Suppressor macrophage (primary cell): ENCODE measurements at places on chromosomes 6 and 20.
A peak's percentile ranks its signal among the peaks of the same experiment; 100 is the strongest.

DNA sequence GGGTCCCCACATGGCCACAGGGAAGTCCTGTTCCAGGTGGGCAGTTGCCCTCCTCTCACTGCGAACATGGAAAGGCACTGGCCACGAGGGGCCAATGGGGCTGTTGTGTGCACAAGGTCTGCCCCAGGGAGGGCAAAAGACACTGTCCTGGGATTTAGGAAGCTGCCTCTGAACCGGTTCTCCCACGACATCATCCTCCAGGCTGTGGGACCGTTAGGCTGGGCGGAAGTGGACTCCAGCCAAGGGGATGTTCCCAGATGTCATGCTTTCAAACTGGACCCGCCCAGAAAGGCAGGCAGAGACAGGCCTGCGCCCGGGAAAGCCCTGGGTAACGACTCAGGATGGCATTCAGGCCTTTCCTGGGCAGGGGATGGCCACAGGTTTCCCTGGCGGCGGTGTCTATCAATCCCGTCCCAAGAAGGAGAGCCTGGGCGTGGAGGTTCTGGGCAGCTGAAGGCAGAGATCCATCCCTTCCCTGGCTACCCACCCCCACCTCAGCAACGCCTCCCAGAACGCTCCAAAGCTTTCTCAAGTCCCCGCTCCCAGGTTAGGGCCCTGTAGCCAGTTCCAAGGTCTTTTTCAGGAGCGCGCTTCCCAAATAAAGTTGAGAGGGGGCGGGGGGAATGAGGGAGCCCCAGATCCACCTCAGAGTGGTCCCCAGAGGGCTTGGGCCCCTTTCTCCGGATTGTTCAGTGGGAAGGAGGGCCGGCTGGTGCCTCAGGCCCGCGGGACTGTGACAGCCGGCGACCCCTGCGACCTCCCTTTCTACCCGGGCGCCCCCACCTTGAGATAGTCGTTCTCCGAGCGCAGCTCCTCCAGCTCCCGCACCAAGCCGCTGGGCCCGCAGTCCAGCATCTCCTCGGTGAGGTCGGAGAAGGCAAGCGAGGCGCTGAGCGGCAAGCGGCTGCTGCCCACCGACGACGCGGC is 13.8 kb upstream of the TLDC2 start:
- DNase-seq = peak; percentile 88

GRCh38 chr6:26459023-26459810 is 1.5 kb downstream of the BTN2A1 start:
- no peak for DNase-seq

GRCh38 chr20:44422083-44422482 is 53.6 kb upstream of the TTPAL start:
- DNase-seq = peak; percentile 75

DNA sequence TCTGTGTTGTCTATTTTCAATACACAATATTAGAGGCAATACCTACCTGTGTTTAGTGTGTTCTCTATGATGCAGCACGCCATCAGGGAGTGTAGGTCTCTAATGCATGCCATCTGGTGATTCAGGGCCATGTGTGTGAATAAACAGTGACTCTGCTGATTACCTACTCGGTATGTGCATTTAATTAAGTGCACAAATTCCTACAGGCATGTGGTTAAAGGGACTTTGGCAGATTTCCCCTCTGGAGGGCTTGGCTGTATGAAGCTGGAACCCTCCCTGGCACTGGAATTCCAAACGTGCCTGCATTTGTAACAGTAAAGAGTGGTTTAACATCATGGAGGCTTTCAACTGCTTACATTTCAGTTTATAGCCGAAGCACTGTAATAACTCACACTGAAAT is 401.5 kb upstream of the SASH1 start:
- DNase-seq = no peak

DNA sequence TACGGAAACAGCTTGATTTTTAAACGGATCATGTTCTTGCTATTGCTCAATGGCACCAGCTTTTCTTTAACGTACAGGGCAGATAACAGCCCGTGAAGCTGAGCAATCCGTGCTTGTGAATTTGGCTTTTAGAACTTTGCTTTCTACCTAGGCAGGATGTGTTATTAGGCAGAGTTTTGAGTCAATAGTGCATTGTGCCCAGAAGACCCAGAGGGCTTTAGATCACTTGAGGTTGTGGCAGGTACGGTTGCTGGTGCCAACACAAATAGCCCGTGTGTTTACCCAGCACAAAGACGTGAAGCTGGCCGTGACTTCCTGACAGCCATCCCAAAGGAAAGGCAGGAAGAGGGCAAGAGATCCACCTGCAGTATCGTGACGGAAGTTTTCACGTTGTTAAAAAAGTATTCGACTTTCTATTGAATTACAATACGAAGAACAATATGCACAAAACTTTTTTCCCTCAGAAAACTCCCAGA is 117.4 kb upstream of the FRMD1 start:
- DNase-seq = no peak

GRCh38 chr6:117989086-117989485 is 82.0 kb downstream of the SLC35F1 start:
- DNase-seq = no peak

DNA sequence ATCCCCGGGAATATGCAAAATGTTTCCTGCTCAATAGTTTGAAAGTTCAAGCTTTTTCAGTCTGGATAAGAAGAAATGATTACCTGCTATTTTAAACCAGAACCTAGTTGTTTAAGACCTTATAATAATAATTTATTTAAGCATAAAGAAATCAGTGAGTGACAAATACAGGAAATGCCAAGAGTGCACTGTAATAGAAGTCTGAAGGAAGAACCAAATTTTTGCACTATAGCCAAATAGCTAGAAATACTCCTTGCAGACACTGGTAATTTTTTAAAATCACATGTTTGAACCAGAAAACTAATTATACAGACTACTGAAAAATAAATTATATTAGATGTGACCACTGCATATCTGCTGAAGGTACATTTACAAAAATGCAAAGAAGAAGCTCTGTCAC is 93.2 kb downstream of the MMS22L start:
- no peak for DNase-seq

- no peak for DNase-seq
Observed at GRCh38 chr6:33589392-33589730, 9.3 kb upstream of the BAK1 start.

DNA sequence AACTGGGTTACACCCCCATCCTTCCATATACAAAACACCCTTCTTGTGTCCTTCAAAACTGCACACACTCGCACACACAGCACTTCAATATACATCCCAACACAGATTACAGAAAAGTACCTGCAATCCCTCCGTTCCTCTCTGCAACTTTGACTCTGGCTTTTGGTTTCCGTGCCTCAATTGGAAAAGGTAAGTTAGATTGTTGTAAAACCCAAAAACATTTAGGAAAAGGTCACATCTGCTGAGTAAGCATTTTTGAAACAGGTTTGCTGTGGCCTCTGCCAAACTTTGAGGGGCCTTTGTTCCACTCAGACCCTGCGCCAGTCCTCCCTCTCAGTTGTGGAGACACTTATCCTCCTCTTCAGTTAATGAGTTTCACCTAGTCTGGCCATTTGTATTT is 4.2 kb downstream of the NKX2-4 start:
- DNase-seq = no peak

GRCh38 chr6:89216411-89216810 is 747 bp downstream of the GABRR1 start:
- no peak for DNase-seq

GRCh38 chr6:148193063-148193680 is 149.5 kb upstream of the SASH1 start:
- DNase-seq = no peak

DNA sequence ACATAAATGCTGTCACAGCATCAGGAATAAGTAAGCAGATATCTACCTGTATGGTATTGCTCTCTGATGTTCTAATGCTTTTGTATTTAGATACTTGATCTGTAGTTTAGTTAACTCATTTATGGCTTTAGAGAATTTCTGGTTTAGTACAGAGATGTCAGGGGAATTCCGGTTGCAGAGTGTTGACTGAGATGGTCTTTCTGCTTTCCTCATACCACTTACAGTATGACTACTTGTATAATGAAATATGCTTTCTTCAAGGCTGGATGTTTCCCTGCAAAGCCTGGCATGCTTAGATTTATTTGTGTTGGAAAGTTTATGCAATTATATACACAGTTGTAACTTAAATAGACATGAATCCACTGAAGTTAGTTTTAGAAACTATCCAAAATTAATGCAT is 278.4 kb downstream of the CDH26 start:
- no peak for DNase-seq

GRCh38 chr6:76453270-76453669 is 380.8 kb upstream of the IMPG1 start:
- DNase-seq = no peak

GRCh38 chr20:46126440-46127056 is 8.4 kb downstream of the CD40 start:
- DNase-seq = no peak

GRCh38 chr6:107624541-107624940 is 134.6 kb downstream of the SOBP start:
- DNase-seq = no peak

GRCh38 chr20:14643556-14643955 is 306.1 kb upstream of the FLRT3 start:
- DNase-seq = no peak

DNA sequence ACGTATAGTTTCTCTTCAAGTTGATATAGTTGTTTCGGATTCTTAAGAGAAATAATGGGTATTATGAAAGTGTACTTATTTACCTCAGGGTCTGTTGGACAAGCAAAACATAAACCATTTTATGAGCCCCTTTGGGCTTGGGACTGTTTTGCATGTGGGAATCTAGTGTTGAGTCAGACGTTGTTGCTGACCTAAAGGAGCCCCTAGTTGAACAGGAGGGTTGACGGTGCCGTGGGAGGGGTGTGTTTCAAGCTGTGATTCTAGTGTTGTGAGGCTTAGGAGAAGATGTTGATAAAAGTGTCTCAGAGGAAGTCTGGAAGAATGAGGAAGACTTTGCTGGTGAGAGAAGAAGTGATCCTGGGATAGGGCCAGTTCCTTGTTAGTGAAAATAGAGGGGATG is 140.0 kb downstream of the ARID1B start:
- DNase-seq = peak; percentile 28

- DNase-seq = peak; percentile 94
Observed at GRCh38 chr20:60097285-60097684, 139.1 kb downstream of the CDH26 start.

GRCh38 chr6:151179321-151179720 is 60.4 kb upstream of the AKAP12 start:
- DNase-seq = no peak

GRCh38 chr20:61640131-61640870 is 388.2 kb downstream of the CDH4 start:
- no peak for DNase-seq

DNA sequence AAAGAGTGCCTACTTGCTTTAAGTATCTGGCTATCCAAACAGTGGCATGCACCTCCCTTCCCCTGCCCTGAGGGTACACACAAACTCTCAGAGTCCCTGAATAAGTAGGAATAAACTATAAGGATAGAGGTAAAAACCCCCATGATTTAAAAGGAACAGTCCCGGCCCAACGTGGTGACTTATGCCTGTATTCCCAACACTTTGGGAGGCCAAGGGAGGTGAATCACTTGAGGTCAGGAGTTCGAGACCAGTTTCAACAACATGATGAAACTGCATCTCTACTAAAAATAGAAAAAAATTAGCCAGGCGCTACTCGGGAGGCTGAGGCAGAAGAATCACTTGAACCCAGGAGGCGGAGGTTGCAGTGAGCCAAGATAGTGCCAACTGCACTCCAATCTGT is 22.2 kb downstream of the SAMHD1 start:
- DNase-seq = no peak

GRCh38 chr6:21101694-21102093 is 491.9 kb upstream of the SOX4 start:
- no peak for DNase-seq

DNA sequence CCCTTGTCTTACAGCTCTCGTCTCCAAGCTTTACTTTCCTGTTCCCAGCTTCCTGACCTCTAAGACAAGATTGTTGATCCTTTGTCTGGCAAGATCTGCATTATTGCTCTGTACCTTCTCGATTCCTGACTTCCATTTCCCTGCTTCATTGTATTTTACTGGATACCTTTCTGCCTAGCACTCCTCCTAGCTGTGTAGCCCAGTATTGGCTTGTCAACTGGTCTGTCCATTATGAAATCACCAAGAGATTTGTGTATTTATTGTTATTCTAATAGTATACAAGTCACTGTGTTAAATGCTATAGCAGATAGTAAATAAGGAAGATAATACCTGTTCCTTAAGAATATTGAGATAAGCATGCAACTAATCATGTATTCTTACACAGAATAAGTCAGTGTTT is 305.4 kb downstream of the CDKAL1 start:
- no peak for DNase-seq

- no peak for DNase-seq
Observed at GRCh38 chr6:136728976-136729515, 63.2 kb downstream of the MAP3K5 start.

GRCh38 chr6:87815449-87815848 is 113.4 kb upstream of the AKIRIN2 start:
- no peak for DNase-seq

GRCh38 chr6:49978332-49979226 is 9.2 kb upstream of the DEFB113 start:
- no peak for DNase-seq

GRCh38 chr6:143967706-143968376 is 40.2 kb downstream of the PLAGL1 start:
- DNase-seq = peak; percentile 31

- no peak for DNase-seq
Observed at GRCh38 chr6:65938000-65938399, 231.0 kb upstream of the EYS start.

GRCh38 chr6:159964046-159964445 is 4.8 kb upstream of the IGF2R start:
- DNase-seq = no peak

- DNase-seq = peak; percentile 43
Observed at GRCh38 chr20:24629668-24630067, 160.2 kb downstream of the SYNDIG1 start.

GRCh38 chr6:186340-186965 is 105.8 kb upstream of the DUSP22 start:
- no peak for DNase-seq

DNA sequence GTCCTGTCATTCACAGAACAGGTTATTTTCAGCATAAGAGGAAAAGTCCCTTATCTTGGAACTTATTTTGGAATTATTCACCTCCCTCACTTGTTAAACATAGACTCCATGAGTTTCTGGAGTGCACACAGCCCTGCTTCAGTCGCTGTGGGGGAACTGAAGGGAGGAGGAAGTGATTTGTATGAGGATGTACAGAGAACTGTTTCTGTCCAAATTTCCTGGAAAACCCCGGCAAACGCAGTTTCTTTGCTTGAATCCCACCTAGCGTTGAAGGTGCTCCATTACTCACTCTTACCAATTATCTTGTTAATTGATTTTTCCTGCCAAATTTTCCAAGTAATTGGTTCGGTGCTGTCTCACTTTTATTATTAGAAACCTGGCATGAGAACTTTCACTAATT is 78.0 kb upstream of the AGPAT4 start:
- DNase-seq = peak; percentile 51

- DNase-seq = no peak
Observed at GRCh38 chr20:31590717-31591225, 14.3 kb upstream of the ID1 start.

DNA sequence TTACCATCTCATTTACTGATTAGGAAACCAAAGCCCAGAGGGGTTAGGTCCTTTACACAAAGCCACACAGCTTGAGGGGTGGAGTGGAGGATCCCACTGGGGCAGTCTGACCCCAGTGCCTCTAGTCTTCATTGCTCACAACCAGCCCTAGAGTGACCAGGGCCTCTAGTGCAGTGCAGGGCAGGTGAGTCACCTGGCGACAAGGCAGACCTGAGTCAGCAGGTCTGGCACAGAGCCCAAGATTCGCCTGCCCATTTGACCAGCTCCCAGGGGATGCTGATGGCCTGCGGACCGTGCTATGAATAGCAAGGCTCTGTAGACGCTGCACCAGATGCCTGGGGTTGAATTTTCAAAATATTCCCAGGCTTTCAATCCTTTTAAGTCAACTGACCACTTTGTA is 29.9 kb downstream of the CDH26 start:
- no peak for DNase-seq

GRCh38 chr6:14542670-14543366 is 425.2 kb downstream of the CD83 start:
- DNase-seq = peak; percentile 83
